ENCODE measurements at places on chromosomes 3 and 15.

DNA sequence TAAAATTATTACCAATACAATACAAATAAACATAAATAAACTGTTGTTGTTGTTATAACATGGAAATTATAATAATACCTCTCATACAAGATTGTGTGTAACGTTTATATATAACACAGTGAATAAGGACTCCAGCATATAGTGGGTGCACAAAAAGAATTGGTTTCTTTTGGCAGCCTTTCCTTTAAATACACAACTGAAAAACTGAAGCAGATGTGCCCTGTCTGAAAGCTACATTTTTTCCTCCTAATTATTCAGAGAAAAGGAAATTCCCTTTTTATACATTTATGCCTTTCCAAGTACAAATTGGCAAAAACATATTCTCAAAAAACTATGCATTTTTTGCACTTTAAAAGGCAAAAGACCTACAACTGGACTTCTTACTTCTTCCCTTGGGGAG lies 928.9 kb upstream of the NR2F2 start:
- H3K4me3 ChIP-seq: no peak overlapping the region
- H3K27ac ChIP-seq: no peak overlapping the region
- DNase-seq: no peak
- no peaks in the 10 kb centered on the region for H3K36me3 ChIP-seq
- H3K27me3 ChIP-seq: no peaks in the 10 kb centered on the region

- H3K27ac ChIP-seq: no peak overlapping the region
- H3K36me3 ChIP-seq: no peaks in the 10 kb centered on the region
- H3K4me1 ChIP-seq: no peaks in the 10 kb centered on the region
Measured at GRCh38 chr3:144549166-144549565, 577.5 kb downstream of the DIPK2A start.

DNA sequence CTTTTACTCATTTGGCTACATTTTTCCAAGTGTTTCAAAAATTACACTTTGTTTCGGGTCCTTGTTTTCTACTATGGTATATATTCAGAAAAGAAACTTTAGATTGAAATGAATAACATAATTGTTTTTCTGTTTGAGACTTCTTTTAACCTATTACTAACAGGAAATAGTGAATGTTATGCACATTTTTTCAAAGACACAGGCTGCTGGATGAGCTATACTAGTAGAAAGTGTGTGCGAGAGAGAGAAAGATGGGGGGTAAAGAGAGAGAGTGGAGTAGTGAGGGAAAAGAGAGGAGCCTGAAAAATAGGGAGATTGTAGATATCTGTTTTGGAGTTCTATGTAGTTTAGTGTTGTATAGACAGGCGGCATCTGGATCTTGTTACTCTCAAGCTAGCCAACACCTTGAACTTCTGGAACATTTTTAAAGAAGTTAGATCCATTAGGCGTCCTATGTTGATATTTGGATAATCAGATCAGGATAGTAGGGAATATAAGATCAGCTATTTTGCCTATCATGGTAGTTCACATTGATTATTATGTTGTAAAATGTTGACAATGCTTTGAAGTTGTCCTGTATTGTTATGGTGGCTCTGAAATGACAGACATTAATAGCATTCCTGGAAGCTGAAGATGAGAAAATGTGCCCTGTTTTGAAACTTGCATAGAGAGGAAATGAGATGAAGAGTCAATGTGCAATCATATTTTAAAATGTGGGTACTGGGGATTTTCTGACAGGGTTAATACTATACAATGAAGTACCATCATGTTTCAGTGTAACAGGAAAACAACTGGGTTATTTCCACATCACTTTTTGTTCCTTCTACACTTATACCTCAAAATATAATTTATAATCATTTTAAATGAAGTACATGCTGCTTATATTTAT lies 2.6 kb downstream of the RBMS3 start:
- peak overlapping the region; percentile 98 for H3K27ac ChIP-seq
- H3K4me3 ChIP-seq: peak overlapping the region; percentile 93
- H3K4me1 ChIP-seq: peaks cover 41% of the 10 kb centered on the region

GRCh38 chr15:98856532-98856907 lies 151.1 kb downstream of the PGPEP1L start:
- H3K27me3 ChIP-seq: no peaks in the 10 kb centered on the region
- DNase-seq: peak; percentile 90
- peak overlapping the region; percentile 78 for H3K27ac ChIP-seq
- no peak overlapping the region for H3K4me3 ChIP-seq

- H3K4me3 ChIP-seq: no peak overlapping the region
- H3K36me3 ChIP-seq: no peaks in the 10 kb centered on the region
- DNase-seq: no peak
- no peak overlapping the region for H3K27ac ChIP-seq
Measured at GRCh38 chr15:70912187-70912586, 19.6 kb downstream of the LRRC49 start.

GRCh38 chr15:39462691-39463090 lies 118.2 kb upstream of the THBS1 start:
- H3K4me3 ChIP-seq: no peak overlapping the region
- no peaks in the 10 kb centered on the region for H3K36me3 ChIP-seq
- H3K27ac ChIP-seq: peak overlapping the region; percentile 71
- DNase-seq: peak; percentile 65
- no peaks in the 10 kb centered on the region for H3K27me3 ChIP-seq
- peaks cover 22% of the 10 kb centered on the region for H3K4me1 ChIP-seq

GRCh38 chr15:84755736-84756527 lies 7.5 kb downstream of the ZNF592 start:
- peaks cover 11% of the 10 kb centered on the region for H3K4me1 ChIP-seq
- DNase-seq: no peak
- H3K36me3 ChIP-seq: no peaks in the 10 kb centered on the region
- no peak overlapping the region for H3K27ac ChIP-seq
- no peak overlapping the region for H3K4me3 ChIP-seq
- no peaks in the 10 kb centered on the region for H3K27me3 ChIP-seq

GRCh38 chr3:71421820-71422566 lies 161.5 kb downstream of the FOXP1 start:
- no peaks in the 10 kb centered on the region for H3K36me3 ChIP-seq
- no peak overlapping the region for H3K4me3 ChIP-seq
- no peak overlapping the region for H3K27ac ChIP-seq
- no peak for DNase-seq
